ENCODE measurements at places on chromosomes 2 and 18.

DNA sequence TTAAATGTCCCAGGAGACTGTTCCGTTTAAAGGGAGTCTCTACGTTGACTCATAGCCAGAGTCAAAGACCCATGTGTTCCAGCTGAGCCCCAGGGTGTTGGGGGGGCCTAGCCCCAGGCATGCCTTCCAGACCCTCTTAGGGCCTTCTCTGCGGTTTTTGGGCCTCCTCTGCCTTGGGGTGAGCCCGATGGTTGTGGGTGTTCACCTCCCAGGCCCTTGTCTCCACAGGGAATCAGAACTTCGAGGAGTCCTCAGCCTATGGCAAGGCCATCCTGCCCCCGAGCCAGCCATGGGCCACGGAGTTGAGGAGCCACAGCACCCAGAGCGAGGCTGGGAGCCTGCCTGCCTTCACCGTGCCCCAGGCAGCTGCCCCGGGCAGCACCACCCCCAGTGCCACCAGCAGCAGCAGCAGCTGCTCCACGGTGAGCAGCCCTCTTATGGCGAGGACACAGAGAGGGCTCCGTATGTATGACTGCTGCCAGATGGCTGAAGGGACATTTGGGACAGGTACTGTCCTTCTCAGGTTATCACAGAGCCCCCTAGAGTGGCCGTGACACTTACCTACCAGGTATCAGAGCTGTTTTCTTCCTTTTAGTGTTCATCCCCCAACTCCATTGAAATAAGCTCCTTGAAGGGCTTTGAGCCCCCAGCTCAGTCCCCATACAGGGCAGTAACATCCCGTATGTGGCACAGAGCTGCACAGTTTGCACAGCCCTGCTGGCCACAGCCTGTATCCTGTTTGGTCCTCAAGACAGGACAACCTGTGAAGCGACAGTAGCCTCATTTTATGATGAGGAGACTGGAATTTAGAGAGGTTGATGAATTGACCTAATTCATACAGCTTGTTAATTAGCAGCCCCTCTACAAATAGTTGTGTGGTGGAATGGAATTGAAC, 80.7 kb downstream of the EPAS1 start:
- no peak for DNase-seq

DNA sequence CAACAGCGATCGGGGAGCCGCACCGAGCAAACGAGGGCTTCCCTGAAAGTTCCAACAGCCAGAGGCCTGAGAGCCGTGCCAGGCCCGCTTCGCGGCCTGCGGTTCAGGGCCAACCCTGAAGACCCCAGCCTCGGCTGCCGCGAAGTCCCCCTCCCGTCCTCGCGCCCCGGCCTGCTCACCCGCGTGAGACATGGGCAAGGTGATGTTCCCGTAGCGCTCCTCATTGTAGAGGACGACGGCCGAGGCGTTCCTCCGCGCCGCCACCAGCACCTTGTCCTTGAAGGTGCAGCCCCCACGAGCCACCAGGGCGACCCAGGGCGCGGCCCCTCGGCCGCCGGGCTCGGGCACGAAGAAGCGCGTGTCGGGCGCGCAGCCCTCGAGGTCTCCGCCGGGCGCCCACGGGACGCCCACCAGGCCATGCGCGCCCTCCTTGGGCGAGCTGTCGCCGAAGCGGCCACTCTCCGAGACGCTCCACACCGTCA, 510 bp downstream of the RNF149 start:
- DNase-seq, result no peak

DNA sequence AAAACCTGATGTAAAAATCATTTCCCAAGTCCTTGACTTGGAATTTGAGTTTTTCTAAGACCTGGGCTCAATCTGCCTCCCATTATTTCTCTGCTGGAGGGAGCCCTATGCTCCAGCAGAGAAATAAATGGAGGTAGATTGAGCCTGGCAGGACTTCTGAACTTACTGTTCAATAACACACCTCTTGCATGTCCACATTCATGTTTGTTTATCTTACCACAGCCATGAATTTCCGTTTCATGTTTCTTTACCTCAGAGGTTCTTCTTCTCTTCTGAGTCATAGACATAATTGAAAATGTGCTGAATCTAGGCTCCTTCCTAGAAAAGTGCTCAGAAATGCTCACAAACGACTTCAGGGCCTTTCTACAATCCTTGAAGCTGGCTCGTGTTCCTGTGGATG, 170.8 kb downstream of the PMAIP1 start:
- no peak for DNase-seq

DNA sequence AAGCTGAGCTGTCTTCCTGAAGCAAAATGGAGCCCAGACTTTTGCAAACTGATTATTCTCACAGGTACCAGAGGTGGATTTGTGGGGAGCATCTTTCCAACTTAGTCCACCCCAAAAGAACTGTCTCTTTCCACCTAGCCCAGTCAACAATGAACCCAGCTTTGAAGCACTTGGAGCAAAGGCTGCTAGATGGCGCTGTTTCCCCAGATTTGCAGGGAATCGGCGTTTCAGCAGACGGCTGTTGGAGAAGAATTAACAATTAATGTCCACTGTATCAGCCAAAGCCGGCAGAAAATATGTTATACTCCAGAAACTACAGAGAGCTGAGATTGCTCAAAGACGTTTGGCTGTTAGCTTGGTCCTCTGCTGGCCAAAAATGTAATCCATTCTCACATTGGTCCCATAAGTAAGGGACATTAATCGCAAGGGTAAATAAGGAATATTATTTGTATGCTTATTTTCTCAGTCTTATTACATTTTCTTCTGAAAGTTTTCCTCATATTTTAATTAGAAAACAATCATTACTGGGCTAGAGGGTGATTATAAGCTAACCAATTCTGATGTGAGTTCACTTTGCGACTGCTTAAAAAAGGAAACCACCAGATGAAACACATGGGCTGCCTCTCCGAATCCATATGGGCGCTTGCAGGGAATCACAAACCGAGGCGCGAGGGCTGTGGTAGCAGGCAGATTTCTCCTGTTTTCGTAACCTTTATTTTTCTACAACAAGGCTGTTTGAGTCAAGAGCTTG, 423.8 kb upstream of the MEX3C start:
- DNase-seq, result peak; percentile 39

- DNase-seq, result no peak
These were observed 90.4 kb downstream of the NUP35 start for GRCh38 chr2:183214680-183215079.

GRCh38 chr2:236061497-236061896, 106.7 kb downstream of the GBX2 start:
- no peak for DNase-seq

GRCh38 chr2:182952741-182953450, 85.4 kb downstream of the NCKAP1 start:
- DNase-seq, result no peak

DNA sequence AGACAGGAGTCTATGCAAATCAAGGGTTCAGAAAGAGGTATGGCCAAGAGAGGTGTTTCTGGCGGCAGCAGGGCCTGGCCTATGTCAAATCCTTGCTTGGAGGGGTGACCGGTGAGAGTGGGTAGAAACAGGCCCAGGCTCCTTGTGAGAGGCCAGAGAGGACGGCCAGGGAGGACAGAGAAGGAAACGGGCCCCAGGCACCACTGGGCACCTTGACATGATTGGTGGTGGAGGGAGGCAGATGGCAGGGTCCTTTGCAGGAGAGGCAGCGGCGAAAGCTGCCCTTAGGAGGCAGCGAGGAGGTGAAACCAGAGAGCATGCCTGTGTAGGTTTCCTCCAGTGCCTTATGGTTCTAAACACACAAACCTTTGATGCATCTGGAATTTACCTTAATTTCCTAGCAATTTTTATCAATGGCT, 6.2 kb downstream of the RAMP1 start:
- peak; percentile 22 for DNase-seq

- no peak for DNase-seq
These were observed 33.1 kb downstream of the NGEF start for GRCh38 chr2:232979871-232980461.

- no peak for DNase-seq
These were observed 40.2 kb upstream of the GPR17 start for GRCh38 chr2:127605691-127606263.

DNA sequence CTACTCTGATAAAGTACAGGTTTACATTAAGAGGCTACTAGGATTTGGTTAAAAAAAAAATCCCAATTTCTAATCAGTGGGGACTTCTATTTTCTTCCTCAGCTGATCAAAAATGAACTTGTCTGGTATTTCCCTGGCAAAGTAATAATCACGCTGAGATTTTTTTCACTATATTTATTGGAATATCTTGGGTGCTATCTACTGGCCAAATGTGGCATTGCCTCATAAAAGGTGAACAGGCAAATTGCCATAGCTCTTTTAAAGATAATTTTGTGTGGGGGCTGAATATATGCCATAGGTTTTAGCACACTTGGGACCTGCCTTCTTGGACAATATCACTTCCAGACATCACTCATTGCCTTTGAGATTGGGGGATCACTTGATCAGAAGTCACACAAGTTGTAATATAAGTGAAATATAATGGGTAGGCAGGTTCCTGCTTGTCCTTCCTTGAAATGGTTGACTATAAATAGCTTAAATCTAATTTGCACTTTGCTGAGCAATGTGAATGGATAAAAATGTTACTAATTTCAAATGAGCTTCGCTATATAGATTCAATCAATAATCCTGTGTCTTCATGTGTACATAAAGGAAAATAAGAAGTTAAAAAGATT, 7.0 kb upstream of the NXPH2 start:
- DNase-seq, result no peak

GRCh38 chr18:46152808-46153617, 48.8 kb downstream of the HAUS1 start:
- no peak for DNase-seq

All from SHP77 treated with DMSO at 0.1 percent for 48 hours (cell line).